ENCODE measurements at places on chromosomes 13 and 19.

DNA sequence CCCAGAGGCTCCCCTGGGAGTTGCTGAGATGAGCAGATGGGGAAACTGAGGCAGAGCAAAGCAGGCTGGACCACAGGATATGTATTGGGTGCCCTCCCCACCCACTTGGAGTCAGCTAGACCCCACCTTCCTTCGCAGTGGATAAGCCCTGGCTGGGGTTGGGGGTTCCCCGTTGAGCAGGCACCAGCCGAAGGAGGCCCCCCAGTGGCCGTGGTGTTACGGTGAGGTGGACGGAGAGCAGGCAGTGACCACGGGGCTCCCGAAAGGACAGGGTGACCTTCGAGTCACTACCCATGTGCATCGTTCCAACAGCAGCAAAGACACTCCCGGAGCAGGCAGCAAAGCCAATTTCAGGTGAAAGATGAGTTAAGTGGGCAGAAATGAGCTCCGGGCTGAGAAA, 62.4 kb upstream of the ADGRE5 start:
- no peak for DNase-seq

GRCh38 chr19:13077240-13077639, 25.4 kb downstream of the LYL1 start:
- no peak for DNase-seq

DNA sequence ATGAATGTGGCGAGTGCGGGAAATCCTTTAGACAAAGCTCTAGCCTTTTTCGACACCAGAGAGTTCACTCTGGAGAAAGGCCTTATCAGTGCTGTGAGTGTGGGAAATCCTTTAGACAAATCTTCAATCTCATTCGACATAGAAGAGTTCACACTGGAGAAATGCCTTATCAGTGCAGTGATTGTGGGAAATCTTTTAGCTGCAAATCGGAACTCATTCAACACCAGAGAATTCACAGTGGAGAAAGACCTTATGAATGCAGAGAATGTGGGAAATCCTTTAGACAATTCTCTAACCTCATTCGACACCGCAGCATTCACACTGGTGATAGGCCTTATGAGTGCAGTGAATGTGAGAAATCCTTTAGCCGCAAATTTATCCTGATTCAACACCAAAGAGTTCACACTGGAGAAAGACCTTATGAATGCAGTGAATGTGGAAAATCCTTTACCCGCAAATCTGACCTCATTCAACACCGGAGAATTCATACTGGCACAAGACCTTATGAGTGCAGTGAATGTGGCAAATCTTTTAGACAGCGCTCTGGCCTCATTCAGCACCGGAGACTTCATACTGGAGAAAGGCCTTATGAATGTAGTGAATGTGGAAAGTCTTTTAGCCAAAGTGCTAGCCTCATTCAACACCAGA, 5.7 kb downstream of the ZNF551 start:
- no peak for DNase-seq

DNA sequence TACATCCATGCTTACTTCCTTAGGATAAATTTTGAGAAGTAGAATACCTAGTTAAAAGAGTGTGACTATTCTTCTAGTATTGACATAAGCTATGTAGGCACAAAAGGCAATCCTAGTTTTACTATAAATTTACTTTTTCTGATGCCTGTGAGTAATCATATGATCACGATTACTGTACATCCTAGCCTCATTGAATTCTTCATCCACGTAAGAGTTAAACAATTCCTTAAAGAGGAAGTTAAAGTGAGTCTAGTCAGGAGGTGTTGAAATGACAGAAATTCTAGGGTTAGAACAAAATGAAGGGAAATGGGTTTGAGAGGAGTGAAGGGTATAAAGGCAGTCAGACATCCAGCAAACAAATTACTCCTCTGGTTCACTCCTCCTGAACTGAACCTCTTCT, at the start of gene ACOD1:
Gene ACOD1, plus strand, starts transcription at position 363 of the 400 bp plus-strand sequence. CDS start 48 bp downstream, outside the sequence.
- no peak for DNase-seq

- no peak for DNase-seq
Measured at GRCh38 chr19:40078377-40078776, 12.4 kb downstream of the ZNF780A start.

GRCh38 chr13:36918246-36919131, 1.5 kb downstream of the SMAD9 start:
- DNase-seq, result no peak

DNA sequence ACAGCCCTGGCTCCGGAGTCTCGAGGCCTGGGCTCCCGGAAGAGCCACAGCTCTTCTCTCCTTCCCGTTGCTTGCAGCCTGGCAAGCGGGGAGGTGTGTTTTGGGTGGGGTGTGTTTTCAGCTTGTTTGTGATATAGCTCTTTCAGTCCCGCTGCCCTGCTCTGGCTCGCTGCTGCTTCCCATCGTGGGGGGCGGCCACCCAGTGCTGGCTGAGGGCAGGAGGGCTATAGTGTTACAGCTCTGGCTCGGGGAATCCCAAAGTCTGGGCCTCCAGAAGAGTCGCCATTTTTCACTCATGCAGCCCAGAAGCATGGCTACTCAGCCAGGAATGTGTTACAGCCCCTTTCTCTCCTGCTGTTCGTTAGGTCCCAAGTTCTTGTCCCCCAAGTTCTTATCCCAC, 2.2 kb upstream of the ZNF256 start:
- no peak for DNase-seq

DNA sequence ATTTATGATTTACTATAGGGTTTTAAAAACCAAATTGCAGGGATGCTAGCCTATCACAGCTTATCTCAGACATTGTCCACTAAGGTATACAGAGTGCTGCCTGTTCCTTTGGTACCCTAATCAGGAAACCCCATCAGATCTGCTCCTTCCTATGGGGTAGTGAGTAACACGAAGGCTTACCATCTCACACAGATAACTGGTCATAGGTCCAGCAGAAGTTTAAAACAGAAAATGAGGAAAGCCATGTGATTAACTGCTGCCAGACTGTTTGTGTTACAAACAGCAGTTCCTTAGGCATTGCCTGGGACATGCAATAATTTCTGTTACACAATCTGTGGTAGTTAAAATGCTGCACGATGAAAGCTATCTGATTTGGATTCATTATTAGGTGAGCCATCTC, 53.5 kb upstream of the ALOX5AP start:
- DNase-seq, result no peak

- no peak for DNase-seq
Measured at GRCh38 chr13:45519493-45519892, 54.8 kb downstream of the COG3 start.

DNA sequence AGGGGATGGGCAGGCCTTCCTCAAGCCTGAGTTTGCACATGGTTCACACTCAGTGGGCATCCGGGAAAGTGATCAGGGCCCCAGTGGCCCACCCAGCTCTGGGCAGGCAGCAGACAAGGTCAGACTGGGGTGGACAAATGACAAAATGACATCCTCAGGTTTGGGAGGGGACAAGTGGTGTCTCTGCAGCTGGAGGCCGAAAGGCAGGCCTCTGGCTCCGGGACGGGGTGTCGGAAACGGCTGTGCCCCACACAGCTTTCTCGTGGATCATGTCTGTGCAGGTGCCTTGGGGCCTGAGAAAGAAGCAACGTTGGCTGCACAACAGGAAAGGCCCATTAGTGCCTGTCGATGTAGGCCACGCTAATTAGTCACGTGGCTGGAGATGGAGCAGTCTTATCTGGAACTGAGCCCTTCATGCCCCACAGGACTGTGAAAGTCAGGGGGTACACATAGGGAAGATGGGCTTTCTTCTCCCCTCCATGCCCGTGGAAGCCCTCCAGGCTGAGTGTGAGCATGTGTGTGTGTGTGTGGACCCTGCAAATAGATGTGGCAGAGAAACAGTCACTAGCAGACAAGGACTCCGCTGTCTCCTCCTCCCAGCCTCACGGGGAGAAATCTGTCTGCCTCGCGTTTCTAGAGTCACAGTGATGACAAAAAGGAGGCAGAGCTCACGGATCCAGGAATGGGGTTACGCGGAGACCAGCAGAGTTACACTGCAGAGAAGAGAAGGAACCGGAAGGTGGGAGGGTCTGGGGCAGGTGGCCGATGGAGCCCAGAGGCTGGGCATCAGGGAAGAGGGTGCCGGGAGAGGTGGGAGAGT, 44.2 kb downstream of the CHST8 start:
- no peak for DNase-seq

Measured in T follicular helper cell (primary cell).